ENCODE measurements at places on chromosomes 4 and X. TPM values are rescaled to one million over a fixed set of nuclear protein-coding genes. Genes with fewer than 3 reads are reported as not detected.

The HSFX3 gene
- not detected for polyA plus RNA-seq

The PWWP3B gene
- polyA plus RNA-seq: 0.25 TPM

The BTK gene
- 3.2 TPM for polyA plus RNA-seq

The SAGE1 gene
- polyA plus RNA-seq: not detected

The MND1 gene
- 5.9 TPM for polyA plus RNA-seq

The DUX4 gene
- polyA plus RNA-seq: not detected

The TCEAL2 gene
- 21.0 TPM for polyA plus RNA-seq
